ENCODE measurements at places on chromosomes 7 and 10.

GRCh38 chr7:151720280-151720679, 156.6 kb downstream of the PRKAG2 start:
- DNase-seq, result no peak

DNA sequence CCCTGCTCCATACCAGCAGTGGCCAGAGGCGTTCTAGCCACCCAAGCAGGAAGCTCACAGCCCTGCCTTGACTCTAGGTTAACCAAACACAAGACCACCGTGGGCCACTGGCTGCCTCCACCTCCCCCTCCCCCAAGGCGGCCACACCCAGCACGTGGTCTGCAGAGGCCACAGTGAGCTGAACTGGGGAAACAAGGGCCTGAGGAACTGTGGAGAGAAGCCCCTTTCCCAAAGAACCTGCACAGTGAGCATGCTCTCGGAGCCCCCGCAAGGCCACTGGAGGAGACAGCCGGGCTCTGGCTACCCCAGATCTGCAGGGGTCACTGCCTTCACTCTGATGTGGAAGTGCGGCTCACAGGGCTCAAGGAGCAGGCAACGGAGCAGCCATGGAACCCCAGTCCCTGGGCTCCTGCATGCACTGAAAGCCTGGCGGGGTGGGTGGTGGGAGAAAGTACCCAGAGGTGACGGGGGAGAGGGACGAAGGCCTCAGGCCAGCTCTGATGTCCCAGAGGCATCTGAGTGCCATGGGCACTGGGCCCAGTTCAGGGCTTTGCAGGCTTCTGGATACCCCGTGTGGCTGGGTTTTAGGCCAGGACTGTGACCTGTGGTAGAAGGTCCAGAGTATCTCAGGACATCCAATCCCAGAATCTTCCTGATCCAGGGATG, 189.2 kb downstream of the EBF3 start:
- DNase-seq, result no peak

DNA sequence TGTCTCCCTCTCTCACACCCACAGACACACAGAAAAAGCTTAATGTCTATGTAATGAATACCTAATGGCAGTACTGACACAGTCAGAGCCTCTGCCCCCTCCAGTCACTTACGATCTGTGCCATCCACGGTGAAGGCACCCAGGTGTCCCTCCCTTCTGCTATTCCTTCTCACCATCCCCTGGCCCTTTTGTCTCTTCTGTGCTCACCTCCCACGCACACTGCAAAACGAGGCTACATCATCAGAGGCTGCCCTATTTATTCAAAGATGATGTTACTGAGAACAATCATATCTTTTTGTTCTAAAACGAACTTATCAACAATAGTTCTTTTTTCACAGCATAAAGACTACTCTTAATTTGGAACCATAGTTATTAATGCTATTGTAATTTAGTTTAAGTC, 246.9 kb upstream of the MKLN1 start:
- peak; percentile 87 for DNase-seq

GRCh38 chr7:114851406-114852061, 70.4 kb upstream of the MDFIC start:
- DNase-seq, result peak; percentile 76

- peak; percentile 22 for DNase-seq
These were observed 524.9 kb downstream of the NRG3 start for GRCh38 chr10:82399850-82400249.

All from NCI-H69 (cell line).